ENCODE measurements at places on chromosomes 6 and 20.
A peak's percentile ranks its signal among the peaks of the same experiment; 100 is the strongest.

DNA sequence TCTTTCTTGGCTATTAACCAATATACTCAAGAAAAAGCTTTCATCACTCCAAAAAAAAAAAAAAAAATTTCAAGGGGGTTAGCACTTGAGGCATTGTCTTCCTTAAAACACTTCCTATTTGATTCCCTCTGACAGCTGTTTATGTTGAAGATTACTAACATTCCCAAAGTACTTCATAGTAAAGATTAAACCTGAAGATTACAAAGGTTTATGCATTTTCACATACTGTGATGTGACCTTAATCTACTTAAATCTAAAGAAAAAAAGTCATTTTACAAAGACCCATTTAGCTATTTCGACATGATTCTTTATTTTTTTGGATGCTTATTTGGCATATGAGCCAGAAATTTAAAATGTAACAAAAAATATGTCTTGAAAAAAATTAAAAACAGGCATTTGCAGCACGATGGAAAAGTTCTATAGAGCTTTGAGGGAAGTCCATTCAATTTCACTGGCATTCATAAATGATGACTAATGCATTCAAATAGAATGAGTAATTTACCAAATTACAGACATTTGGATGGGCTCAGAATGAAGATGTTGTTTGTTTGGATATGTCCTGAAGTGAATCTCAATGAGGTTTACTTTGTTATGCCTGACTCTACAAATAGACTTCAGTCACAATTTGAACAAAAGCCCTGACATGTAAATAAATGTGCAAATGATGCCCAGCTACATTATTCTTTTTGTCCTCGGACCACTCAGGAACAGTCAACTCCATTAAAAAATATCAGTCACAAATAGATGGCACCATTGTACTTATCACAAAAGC, 674.6 kb upstream of the MARCKS start:
- DNase-seq: no peak

DNA sequence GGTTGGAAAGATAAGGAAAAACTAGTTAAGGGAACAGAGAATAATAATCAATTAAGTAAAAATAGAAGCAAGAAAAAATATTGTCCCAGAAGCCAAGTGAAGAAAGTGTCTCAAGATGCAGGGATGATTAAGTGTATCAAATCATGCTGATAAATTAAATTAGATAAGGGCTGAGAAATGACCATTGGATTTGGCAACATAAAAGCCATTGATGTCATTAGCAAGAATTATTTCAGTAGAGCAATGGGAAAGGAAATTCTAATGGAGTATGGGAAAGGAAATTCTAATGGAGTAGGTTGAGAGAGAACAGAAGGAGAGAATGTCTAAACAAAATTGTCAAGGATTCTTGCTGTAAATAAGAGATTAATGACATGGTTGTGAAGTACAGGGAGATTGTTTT, 146.8 kb downstream of the TFAP2B start:
- no peak for DNase-seq

DNA sequence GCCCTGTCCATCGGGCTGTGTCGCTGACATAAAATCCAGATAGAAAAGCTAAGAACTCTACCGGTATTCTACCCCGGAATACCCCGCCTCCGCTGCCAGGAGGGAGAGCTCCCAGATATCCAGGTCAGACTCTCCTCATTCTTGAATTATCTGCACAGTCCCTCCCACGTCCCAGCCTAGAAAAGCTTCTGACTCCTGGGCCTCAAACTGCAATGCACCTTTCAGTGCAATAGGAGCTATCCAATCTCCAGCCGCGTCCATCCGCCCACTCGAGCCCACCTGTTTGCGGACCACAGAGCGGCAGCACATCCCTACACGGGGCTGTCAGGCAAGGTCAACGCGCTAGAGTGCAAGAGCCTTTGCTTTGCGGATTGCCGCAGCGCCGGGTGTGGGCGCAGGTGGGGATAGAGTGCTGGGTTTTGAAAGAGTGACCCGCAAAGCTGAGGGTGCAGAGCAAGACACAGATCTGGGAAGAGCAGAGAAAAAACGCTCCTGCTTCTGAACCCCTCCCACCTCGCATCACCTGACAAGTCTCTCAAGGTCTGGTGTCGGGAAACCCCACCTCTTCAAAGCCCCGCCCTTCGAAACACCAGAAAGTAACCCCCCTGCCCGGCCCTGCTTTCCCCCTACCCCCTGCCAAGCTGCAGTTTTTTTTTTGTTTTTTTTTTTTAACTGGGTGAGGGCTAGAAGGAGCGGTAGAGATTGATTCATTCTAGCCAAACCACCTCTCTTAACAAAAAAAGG, 1.3 kb downstream of the TAPBP start:
- DNase-seq: peak; percentile 56

GRCh38 chr6:134819236-134819635, 130.7 kb downstream of the ALDH8A1 start:
- no peak for DNase-seq

GRCh38 chr20:39326050-39326449, 363.9 kb downstream of the DHX35 start:
- no peak for DNase-seq

DNA sequence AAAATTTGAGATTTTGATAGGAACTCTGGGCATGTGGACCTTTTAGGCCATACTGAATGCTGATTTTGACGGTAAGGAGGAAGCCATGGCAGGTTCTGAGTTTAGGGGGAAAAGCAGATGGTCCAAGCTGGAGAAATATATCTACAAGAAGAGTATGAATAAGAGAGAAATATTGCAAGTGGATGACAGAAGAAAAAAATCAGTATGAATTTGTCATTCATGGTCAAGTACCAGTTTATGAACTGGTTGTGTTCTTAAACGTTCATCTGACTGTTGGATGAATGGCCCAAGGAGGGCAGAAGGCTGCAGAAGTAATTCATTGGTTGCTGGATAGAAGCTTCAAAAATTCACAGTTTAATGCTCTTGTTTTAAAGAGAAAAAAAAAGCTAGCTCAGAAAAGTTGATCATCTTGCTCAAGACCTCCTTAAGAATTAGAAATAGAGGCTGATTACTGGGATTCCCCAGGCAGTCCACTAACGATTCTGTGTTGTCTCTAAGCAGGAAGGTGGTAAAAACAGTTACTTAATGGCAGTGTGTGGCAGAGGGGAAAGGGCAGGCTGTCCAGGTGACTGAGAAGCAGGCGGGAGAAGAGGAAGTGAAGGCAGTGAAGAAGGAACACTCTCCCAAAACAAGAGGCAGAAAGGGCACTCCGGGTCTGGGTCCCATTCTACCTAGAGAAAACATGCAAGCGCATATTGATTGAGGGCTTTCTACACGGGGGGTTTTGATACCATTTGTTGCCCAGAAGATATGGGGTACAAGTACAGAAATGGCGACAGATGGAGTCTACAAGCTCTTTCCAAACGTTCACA, 2.0 kb upstream of the DUSP22 start:
- DNase-seq: no peak

- DNase-seq: no peak
Observed at GRCh38 chr20:50568549-50568942, 58.4 kb downstream of the PTPN1 start.

DNA sequence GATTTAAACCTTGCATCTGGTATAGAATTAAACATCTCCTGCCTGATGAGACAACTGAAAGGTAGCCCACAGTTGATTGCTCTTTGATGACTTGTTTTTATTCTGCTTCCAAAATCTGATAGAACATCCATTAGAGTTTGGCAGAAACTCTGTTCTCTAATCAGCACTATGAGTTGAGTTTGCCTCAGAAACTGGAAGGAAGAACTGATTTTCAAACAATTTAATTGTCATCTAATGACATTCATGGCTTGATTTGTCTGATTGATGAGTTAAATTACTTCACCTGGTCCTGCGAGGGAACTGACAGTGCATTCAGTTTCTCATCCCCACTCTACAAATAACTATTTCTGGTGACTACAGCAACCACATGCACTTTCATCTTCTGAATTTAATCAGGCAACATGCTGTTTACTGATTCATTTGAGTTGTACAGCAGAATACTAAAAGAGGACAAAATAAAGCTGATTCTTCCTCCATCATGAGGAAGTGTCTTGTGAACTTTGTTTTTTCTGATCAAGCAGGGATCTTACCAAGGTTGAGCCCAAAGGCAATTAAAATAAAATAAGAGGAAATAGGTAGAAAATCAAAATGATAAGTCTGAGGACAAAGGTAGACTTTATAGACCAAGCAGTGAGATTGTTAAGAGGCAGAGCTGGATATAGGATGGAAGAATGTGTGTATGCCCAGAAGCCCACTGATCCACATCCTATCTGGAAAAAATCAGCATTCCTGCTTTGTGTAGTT, 15.7 kb upstream of the MRAP2 start:
- no peak for DNase-seq

DNA sequence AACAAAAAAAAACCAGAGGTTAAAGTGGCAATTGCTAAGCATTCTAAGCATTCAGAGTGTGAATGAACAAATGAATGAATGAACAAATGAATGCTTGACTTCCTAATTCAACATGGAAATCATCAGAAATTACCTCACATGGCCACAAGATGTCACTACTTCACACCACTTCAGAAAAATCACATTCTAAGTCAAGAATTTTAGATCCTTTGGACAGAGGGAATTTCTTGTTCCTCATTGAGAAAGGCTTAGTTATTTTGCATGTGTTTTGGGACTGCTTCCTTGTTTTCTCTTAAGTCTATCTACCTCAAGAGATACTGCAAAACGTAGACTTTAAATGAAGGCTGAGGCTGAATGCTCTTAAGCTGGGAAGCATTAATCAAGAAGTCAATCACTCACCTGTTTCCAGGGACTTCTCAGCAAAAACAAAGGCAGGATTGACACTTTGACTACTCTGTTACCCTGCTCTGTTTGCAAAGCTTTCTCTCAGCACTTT, 120.2 kb downstream of the MBOAT1 start:
- no peak for DNase-seq

DNA sequence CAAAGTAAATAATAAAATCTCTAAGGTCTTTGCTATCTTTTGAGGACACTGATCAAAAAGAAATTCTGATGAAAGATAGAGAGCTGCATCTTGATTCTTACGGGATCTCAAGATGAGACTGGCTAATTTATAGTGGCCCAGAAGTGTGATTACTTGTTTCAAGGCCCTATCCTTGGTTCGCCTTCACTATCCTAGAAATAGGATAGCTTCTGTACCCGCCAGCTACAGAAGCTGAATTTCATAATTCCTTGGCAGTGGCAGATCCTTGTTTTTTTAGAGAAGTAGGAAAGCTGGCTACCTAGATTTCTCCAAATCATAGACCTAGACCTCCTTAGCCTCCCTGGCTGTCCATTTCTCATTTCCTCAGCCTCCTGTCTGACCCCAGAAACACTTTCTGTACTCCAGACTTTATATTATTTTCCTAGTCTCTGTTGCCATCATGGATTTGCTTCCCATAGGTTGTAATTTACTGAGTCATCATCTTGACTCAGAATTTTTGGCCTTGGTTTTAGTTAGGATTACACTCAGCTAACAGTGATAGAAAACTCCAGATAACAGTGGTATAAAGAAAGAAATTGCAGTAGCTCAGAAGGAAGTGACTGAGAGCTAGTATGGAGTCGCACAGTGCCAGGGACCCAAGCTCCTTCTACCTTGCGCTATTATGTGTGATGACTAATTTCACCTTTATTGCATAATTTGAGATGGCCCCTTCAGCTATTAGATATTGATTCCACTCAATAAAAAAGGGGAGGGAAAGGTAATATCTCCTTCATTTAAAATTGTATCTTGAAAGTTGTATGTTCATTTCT, 27.7 kb downstream of the PHF3 start:
- no peak for DNase-seq

DNA sequence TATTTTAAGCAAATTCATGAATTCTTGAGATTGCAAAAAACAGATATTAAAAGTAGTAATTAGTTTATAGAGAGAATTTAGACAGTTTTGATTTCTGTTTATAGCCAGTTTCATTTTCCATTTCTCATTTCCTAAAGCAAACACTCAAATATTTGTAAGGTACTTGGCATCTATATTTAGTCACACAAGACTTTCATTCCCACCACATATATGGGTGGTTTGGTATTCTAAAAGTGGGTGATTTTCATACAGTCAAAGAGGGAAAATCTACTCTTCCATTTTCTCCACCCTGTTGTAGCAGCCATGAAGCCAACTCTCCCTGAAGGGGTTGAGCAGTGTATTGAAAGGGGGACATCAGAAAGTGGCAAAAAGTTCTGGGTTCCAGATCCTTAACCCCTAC, 181.1 kb upstream of the SUPT3H start:
- DNase-seq: no peak

- no peak for DNase-seq
Observed at GRCh38 chr20:62454904-62455636, 20.7 kb downstream of the GATA5 start.

- DNase-seq: no peak
Observed at GRCh38 chr6:134519465-134519864, 201.6 kb upstream of the SGK1 start.

- no peak for DNase-seq
Observed at GRCh38 chr6:165804331-165805066, 141.5 kb upstream of the PDE10A start.

- DNase-seq: no peak
Observed at GRCh38 chr6:56335726-56336125, 88.3 kb upstream of the COL21A1 start.

DNA sequence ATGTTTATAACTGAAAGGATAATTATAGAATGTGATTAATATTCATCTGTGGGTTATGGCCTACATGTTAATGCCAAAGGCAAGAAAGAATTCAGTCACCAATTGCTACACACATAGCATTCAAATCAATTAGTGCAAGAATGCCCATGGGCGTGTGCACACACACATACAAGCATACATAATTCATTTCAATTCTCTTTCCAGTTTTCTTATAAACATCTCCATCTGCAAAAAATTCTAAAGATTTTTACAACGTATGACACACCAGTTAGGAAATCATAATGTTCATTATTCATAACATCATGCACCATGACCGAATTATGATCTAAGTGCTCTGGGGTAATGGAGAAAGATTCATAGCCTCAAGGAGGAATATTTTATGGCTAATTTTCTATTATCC, 111.0 kb upstream of the ADTRP start:
- no peak for DNase-seq

- DNase-seq: no peak
Observed at GRCh38 chr6:134092449-134092848, 40.0 kb upstream of the SLC2A12 start.

DNA sequence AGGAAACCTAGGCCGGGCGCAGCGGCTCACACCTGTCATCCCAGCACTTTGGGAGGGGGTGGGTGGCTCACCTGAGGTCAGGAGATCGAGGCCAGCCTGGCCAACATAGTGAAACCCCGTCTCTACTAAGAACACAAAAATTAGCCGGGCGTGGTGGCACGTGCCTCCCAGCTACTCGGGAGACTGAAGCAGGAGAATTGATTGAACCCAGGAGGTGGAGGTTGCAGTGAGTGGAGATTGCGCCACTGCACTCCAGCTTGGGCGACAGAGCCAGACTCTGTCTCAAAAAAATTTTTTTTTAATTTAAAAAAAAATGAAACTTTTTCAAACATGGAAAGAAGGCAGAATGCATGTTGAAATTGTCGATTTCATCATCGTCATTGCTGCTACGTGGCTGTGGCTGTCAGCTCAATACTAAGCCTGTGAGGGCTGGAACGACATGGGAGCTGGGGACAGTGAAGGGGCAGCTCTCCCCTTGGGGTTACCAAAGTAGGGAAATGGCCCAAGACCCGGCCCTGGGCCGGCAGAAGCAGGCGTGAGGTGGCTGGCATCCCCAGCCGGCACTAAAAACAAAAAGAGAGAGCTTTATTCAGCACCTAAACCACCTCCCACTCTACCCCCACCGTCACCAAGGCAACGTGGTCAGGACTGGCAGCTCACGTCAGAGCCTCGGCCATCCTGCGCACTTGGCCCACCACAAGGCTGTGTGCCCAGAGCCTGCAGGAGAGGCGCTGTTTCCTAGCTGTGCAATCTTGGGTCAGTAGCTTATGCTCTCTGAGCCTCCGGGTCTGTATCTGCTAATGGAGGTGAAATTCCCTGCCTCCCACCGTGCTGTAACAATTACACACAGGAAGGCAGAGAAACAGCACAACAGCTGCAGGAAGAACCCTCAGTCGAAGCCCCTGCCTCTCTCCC, 30.8 kb downstream of the AGPAT4 start:
- no peak for DNase-seq

Measured in stimulated activated CD4-positive, alpha-beta T cell treated with anti-CD3 and anti-CD28 coated beads, Interleukin-1b, Interleukin-23, amount 100 ng/mL, for 1 hour (primary cell).